ENCODE measurements at places on chromosomes 3 and 15. TPM values are rescaled to one million over a fixed set of nuclear protein-coding genes. Genes with fewer than 3 reads are reported as not detected.

The TGM5 gene
- not detected for polyA plus RNA-seq

The CTXN2 gene
- polyA plus RNA-seq: 0.06 TPM

The CFAP100 gene
- 1.5 TPM for polyA plus RNA-seq

The LOXL1 gene
- polyA plus RNA-seq: 68.0 TPM

The GOLGA6L10 gene
- 15.9 TPM for polyA plus RNA-seq

The COL7A1 gene
- 24.4 TPM for polyA plus RNA-seq

The PEX5L gene
- 0.52 TPM for polyA plus RNA-seq

The SNTN gene
- polyA plus RNA-seq: not detected

The RTP1 gene
- not detected for polyA plus RNA-seq

The GOLGA6B gene
- polyA plus RNA-seq: not detected

The MB21D2 gene
- polyA plus RNA-seq: 14.0 TPM

The LHFPL4 gene
- polyA plus RNA-seq: 0.09 TPM

The ADPRH gene
- 6.1 TPM for polyA plus RNA-seq

The LRRC49 gene
- 17.0 TPM for polyA plus RNA-seq

GRCh38 chr15:58684036-58684710 lies 65.3 kb downstream of the ADAM10 start:
- no peak for DNase-seq

- peak; percentile 16 for DNase-seq
These were observed 543 bp downstream of the MEF2A start for GRCh38 chr15:99566157-99566897.

DNA sequence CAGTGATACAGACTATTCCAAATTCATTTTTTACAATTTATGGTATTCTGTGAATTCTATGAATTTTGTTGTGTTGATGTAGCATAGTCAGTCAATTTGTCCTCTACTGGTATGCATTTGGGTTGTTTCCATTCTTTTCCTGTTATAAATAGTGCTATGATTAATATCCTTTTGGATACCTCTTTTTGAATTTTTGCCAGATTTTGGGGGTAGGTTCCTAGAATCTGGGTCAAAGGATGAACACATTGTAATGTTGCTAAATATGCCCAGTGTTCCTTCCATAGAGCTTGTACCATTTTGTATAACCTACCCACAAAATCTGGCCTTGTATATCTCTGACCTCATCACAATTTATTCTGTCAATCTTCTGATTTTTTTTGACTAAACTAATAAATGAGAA lies 44.4 kb upstream of the C3orf38 start:
- no peak for DNase-seq

DNA sequence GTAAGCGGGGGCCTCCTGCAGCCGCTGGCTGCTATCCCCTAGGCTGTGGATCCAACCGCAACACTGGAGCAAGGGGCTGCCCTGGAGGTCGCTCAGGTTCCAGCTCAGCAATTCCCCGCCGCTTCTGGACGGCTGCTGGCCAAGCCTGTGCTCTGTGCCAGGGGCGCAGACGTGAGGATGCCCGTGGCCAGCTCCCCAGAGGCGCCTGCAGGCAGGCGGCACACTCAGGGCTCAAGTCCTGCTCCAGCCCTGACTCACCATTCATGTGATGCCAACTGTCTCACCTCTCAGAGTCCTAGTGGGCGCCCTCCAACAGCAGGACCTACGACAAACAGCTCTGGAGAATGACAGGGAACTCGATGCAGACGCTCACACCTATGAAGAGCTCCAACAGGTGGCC lies 31.6 kb downstream of the KLHL25 start:
- DNase-seq: no peak

- no peak for DNase-seq
These were observed 132.5 kb downstream of the PEAK1 start for GRCh38 chr15:77287385-77287784.

DNA sequence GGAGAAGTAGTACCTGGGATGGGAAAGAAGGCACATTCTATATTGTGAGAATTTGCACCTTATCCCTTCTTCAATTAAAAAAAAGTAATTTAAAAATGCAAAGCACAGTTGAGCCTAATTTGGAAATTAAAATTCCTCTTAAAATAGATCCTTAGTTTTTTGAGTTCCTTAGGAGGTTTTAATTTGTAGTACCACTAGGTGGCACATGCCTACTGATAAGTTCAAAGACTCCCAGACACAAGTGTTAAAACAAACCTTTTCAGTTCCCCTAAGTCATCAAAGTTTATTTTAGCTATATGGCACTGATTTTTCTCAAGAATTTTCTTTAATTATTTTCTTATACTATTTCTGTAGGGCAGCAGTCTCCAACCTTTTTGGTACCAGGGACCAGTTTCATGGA lies 127.6 kb upstream of the AZI2 start:
- peak; percentile 17 for DNase-seq

GRCh38 chr3:72595376-72595775 lies 252.9 kb downstream of the SHQ1 start:
- DNase-seq: no peak

- DNase-seq: no peak
These were observed 328.2 kb upstream of the LRRFIP2 start for GRCh38 chr3:37502621-37503020.

DNA sequence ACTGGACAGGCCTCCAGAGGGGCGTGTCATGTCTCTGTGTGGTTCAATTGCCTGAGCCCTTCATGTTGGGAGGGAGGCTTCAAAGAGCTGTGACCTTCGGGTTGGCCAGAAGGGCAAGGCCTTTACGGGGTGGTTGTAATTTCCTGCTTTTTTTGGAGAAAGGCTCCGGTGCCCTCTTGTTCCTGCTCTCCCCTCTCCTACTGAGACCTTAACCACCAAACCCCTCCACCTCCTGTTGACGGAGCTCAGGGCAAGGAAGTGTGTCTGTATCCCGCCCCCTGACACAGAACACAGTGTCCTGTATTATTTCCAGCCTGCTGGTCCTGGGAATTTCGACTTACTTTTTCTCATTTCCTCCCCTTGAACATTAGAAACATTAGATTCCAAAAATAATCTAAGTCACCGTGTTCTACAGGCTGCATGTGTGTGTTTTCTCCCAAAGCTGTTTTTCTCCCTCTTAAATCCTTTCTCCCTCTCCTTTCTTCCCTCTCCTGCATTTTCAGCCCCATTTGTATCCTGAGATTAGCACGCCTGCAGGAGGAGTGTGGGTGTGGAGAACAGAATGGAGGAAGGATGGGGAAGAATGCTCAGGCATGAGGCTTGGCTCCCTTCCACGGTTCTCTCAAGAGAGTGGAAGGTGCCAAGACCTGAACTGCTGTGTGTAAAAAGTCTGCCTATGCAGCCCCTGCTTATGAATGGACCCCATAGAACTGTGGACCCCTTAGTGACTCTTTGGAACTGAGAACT lies 285.4 kb upstream of the ROPN1 start:
- no peak for DNase-seq

GRCh38 chr3:109369510-109369909 lies 32.2 kb upstream of the DPPA4 start:
- DNase-seq: no peak

DNA sequence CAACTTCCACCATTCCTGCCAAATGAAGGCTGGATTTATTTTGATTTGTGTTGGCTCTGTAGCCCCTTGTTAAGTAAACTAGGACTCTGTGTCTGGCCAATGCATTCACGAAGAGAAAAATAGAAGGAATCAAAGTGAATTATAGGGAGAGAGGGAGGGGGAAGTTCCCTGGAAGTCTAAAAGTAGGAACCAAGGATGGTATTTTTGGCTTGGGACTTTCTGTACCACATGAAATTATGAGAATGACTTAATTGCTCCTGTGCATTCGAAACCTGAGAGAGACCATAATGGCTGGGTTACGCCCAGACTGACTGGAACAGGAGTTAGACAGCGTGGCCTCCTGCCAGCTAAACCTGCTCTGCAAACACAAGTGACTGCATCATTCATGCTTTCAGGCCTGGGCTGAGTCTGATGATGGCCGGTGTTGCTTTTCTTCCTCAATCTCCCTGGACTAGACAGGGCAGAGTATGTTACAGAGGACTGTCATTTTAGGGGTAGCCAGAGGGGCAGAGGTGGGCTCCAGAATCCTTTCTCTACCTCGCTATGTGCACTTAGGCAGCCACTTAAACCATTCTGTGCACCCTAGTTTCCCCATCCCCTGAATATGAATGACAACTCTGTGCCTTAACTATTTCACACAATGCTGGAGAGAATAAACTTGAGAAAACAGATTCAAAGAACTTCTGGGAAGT lies 58.9 kb downstream of the MYO1E start:
- no peak for DNase-seq

DNA sequence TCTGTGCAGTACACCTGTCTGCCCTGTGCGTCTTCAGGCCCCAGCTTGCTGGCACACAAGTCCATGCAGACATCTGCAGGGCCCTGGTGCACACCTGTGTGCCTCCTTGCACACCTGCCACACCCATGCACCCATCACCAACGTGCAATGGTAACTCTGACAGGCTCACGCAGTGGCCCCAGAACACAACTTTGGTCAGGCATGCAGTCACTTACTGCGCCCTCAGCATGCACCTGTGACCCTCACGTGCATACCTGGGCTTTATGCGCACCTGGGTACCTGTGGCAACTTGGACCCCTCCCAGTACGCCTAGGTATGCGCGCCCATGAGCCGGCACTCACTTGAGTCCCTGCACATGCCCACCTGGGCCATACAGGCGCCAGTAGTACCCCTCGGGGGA lies 1.7 kb downstream of the PLXND1 start:
- DNase-seq: no peak

DNA sequence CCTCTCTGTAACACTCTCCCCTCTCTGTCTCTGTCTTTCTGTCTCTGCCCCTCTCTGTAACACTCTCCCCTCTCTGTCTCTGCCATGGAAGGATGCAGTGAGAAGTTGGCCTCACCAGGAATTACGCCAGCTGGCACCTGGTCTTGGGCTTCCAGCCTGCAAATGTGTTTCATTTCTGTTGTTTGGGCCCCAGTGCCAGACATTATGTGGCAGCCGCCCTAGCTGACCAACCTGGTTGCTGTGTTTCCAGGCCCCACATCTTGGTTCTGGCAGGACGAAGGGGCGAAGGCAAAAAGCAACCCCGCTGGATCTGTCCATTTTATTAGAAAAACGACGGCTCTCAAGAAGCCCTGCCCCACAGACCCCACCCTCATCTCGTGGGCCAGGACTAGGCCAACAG lies 5.2 kb upstream of the ZXDC start:
- no peak for DNase-seq

DNA sequence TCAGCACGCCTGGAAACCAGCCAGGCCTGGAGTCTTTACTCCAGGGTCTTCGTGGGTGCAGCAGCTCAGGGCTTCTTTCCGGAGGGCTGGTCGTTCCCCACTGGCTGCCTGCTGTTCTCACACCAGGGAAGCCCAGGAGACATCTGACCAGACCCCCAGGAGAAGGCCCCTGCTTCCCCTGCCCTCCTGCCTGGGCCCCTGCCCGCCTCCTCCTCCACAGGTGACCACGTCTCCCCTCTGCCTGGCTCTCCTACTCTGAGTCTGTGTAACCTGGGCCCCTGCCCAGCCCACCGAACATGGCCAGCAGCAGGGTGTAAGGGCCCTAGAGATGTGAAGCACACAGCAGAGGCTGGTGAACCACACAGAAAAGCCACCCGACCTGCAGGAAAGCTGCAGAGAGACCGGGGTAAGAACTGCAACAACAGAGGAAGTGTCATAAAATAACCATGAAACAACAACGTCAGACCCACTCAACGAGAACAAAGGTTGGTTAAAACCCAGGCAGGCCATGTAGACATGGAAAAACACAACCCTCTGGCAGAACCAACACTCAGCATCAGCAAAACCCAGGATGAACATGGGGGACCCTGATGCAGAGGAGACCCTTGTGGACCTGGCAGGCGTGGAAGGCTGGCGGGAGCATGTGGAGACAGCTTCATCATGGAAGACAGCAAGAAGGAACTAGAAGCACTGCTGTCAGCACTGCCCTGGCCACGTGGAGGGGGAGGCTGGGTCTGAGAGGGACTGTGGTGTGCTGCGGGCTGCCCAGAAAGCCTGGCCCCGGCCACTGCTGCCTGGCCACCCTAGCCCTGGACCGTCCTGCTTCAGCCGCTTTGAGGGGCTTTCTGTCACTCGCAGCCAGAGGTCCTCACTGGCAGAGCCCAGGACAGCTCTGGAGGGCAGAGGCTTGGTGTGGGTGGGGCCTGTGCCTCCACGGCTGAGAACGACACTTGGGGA lies 20.4 kb downstream of the UROC1 start:
- no peak for DNase-seq

- no peak for DNase-seq
These were observed 3.8 kb upstream of the USP3 start for GRCh38 chr15:63500265-63501250.

GRCh38 chr15:48190932-48191573 lies 412 bp upstream of the CTXN2 start:
- peak; percentile 91 for DNase-seq

DNA sequence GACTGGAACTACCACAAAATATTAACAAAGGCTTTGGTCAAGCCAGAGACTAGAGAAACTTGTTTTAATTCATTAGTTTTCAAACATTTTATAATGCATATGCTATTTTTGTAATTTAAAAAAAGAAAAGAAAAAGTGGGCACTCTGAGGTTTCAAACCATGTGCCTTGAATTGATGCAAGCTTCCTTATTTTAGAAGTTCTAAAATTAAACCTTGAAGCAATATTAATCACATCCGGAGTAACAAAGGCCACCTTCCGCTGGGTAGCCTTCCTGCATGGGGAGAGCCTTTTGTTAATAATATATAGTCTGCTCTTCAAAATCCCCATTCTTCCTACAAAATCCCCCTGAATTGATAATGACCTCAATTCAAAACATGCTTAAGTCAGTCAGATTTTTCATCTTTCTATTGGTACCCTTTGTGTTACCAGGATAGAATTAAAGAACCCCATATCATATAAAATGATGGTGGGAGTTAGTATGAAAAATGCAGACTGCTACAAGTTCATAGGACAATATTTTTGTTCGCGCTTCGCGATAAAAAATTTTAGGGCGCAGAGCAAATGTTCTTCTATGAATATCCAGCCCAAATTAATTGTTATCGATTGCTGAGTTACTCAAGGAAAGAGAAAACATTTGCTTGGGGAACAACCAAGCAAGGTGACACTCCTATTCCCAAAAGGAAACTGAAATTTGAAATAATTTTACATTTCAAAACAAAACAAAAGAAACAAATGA lies 30.6 kb downstream of the LDHAL6B start:
- no peak for DNase-seq

GRCh38 chr15:42474827-42475226 lies 16.1 kb downstream of the ZNF106 start:
- DNase-seq: no peak

DNA sequence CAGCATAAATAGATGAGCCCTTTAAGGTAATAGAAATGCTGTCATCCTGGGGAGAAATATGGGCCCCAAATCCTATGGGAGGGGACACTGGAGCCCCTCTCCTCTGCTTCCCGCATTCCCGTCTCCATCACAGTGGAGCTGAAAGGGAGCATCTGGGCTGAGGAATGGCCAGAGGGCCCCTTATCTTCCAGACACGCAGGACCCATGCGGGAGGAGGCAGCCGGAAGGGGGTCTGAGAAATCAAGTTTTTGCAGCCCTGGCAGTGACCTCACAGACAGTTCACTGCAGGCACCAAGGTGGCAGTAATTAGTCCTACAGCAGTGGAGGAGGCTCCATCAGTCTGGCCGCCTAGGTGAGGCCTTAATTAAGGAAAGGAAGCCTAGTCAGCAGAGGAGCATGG lies 80.2 kb downstream of the RAB11A start:
- DNase-seq: no peak

Data from renal pelvis (tissue), 12 donors.